ENCODE measurements at places on chromosomes 11 and 22.

DNA sequence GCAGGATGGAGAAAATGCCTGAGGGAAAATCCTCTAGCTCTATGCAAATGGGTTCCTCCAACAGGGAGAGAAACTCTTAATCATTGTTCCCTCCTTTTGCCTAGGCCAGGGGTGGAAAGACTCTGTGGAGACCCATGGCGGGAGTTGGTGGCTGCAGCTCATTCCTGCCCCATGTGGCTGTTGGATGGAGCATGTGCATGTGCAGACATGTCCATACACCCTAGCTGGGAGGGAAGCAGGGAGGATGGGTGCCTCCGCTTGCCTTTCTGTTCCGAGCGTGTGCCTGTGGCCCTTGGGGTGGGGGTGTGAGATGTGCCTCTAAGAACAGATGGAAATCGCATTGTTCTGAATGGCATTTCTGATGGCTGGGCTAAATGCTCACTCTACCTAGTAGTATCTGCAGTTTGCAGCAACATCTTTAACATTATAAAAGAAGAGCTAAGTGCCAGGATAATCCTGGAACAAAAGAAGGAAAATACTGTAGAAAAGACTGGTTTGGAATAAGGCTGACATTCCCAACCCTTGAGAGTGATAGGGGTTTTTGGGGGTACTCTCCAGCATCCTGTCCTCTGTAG lies 31.7 kb downstream of the METTL15 start:
- no peaks in the 10 kb centered on the region for H3K36me3 ChIP-seq
- DNase-seq: no peak
- H3K4me3 ChIP-seq: no peak overlapping the region
- no peaks in the 10 kb centered on the region for H3K27me3 ChIP-seq
- no peak overlapping the region for H3K27ac ChIP-seq

DNA sequence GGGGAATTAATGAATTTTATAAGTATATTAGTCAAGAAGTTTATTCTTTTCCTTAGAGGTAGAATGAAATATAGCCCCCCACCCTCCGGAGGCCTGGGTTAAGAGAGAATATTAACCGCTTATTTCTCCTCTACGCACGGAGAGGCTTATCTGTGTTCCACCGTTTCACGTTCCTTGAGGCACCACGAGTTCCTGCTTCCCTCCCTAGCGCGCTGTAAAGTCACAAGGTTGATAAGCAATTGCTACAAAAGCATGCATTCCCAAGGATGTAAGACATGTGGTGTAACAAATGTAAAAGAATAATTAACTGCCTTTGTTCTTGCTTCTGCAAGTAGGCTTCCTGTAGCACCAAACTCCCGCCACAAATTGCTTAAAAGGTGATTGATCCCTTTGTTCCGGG lies 1.5 kb upstream of the ANKRD42 start:
- H3K27me3 ChIP-seq: no peaks in the 10 kb centered on the region
- H3K27ac ChIP-seq: no peak overlapping the region
- H3K36me3 ChIP-seq: peaks cover 18% of the 10 kb centered on the region
- H3K4me1 ChIP-seq: peaks cover 27% of the 10 kb centered on the region
- no peak overlapping the region for H3K4me3 ChIP-seq

DNA sequence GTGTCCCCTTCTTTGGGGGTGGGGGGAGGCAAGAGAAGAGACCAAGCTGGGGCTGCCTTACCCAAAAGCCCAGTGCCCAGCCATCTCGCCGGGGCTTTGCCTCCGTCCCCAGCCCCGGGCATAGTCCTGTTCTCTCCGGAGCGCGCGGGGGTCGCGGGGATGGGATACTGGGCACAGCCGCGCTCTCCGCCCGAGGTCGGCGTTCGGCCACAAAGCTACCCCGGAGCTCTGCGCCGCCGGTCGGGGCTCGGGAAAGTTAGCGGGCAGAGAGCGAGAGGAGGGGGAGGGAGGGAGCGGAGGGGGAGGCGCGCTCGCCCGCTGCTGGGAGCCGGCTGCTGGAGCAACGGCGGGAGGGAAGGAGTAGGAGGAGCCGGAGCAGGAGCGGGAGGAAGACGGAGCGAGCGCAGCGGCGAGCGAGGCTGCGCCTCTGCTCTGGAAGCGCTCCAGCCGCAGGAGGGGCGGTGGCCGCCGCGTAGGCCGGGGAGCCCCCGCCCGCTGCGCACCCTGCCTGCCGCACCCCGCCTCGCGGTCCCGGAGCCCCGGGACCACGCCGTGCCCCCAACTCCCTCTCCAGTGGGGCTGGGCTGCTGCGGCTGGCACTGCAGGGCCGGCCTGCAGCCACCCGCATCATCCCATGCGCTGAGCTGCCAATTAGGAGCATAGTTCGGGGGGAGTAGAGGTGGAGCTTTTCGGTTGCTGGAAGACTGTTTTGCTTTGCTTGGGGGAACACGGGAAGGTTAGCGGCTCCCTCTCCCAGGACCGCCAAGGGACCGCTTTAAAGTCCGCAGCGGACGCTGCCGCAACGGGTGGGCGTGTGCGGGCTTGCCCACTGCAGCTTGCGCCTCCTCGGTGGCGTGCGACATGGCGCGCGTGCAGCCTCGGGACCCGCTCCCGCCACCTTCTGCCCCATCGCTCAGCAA lies at the start of gene SCN4B:
TSS of gene SCN4B (minus strand) at position 272 of the 920 bp plus-strand sequence. CDS start at position 122, 150 bp downstream.
- peaks cover 11% of the 10 kb centered on the region for H3K4me1 ChIP-seq
- H3K36me3 ChIP-seq: no peaks in the 10 kb centered on the region
- no peak within 1 kb of the TSS for H3K27ac ChIP-seq
- no peak for DNase-seq
- H3K27me3 ChIP-seq: peaks cover 56% of the 10 kb centered on the region
- peak within 1 kb of the TSS; percentile 2 for H3K4me3 ChIP-seq

GRCh38 chr11:58330861-58331260 lies 28.0 kb downstream of the OR5B17 start:
- H3K4me1 ChIP-seq: no peaks in the 10 kb centered on the region
- no peak overlapping the region for H3K4me3 ChIP-seq
- DNase-seq: no peak
- no peaks in the 10 kb centered on the region for H3K36me3 ChIP-seq
- H3K27ac ChIP-seq: no peak overlapping the region
- no peaks in the 10 kb centered on the region for H3K27me3 ChIP-seq

DNA sequence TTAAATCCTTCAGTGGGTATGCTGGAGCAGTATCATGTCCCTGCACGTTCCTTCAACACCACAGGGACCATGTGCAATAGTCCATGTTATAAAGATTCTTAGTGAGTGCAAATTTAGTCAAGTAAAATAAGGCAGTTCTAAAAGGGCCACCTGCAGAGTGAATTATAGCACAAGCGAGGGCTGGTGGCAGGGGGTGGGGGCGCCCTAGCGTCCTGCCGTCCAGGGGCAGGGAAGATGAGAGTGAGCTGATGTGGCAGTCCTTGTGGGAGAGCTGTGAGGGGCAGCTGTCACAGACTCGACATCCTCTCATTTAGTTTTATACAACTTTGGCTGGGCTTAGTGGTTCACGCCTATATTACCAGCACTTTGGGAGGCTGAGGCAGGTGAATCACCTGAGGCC lies 29.1 kb downstream of the FAM118A start:
- H3K27ac ChIP-seq: no peak overlapping the region
- no peaks in the 10 kb centered on the region for H3K4me1 ChIP-seq
- no peak for DNase-seq

DNA sequence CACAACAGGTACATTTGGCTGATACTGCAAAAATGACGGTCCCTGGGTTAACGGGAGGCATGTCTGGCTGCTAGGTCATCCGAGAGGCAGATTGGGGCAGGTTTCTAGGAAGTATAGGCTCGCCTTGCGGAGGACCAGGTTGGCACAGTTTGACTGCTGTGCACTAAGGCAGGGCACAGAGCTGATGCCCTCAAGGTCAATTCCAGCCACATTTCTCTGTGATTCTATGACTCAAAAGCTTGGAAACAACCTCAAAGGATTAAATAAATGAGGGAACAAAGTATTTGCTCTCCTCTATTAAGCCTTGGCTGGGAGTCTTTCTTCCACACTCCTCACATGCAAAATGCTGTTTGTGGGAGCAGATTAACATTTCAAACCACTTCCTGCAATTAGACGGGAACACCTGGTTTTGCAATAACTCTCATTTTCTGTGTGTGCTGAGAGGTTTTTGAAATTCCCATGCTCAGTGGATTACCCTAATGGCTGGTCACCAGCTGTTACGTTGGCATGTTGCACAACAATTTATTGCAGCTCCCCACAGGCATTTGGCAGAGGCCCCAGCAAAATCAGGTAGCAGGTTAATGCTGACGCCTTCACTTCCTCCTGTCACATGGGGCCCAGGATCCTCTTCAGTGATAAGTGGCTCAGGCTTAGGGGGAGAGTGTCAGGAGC lies 61.0 kb upstream of the PLET1 start:
- no peak overlapping the region for H3K27ac ChIP-seq
- peak; percentile 18 for DNase-seq
- H3K4me3 ChIP-seq: no peak overlapping the region
- no peaks in the 10 kb centered on the region for H3K36me3 ChIP-seq
- H3K4me1 ChIP-seq: peaks cover 15% of the 10 kb centered on the region

DNA sequence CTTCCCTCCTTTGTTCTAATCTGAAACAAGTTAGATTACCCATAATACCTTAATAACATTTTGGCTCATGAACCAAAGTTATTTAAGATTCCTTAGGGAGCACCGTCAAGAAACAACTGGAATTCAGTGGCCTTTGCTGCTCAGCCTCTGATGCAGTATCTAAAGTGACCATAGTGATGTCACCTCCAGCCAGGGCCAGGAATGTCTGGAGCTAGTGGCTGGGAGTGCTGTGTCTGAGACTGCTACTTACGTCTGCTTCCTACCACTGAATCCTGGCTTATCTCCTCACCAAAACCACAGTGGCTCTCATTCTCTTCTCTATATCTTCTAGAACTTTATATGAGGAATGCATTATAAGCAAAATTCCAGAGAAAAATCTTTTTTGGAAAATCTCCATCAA lies 658.0 kb downstream of the DLG2 start:
- no peaks in the 10 kb centered on the region for H3K4me1 ChIP-seq
- no peak overlapping the region for H3K27ac ChIP-seq
- no peak overlapping the region for H3K4me3 ChIP-seq
- H3K36me3 ChIP-seq: no peaks in the 10 kb centered on the region

GRCh38 chr22:20903093-20903492 lies 14.1 kb upstream of the CRKL start:
- no peak overlapping the region for H3K27ac ChIP-seq
- no peak for DNase-seq
- no peaks in the 10 kb centered on the region for H3K27me3 ChIP-seq
- H3K4me1 ChIP-seq: peaks cover 20% of the 10 kb centered on the region

- H3K4me3 ChIP-seq: no peak overlapping the region
Observed at GRCh38 chr22:39182478-39183030, 30.1 kb upstream of the CBX7 start.

DNA sequence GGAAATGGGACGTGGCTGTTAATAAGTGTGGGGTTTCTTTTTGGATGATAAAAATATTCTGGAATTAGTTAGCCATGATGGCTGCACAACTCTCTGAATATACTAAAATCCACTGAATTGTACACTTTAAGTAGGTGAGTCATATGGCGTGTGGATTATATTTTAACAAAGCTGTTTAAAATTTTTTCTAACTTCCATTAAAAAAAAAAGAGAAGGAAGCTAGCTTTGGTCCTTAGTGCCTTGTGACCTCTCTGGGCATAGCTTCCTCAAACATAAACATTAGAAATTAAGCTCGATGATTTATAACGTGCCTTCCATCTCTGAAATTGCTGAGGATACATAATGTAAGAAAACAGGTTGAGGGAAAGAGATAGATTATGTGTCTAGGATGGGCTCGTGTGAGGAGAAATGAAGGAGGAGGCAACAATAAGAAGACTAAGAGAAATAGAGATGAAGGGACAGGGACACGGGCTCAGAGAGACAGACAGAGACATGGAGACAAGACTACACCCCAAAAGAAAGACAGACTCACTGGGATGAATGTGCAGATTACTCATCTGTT lies 20.0 kb downstream of the IRAG1 start:
- H3K27ac ChIP-seq: peak overlapping the region; percentile 43
- peaks cover 34% of the 10 kb centered on the region for H3K4me1 ChIP-seq
- no peaks in the 10 kb centered on the region for H3K27me3 ChIP-seq
- H3K4me3 ChIP-seq: no peak overlapping the region
- peak; percentile 64 for DNase-seq

- no peaks in the 10 kb centered on the region for H3K36me3 ChIP-seq
- no peak overlapping the region for H3K27ac ChIP-seq
- no peaks in the 10 kb centered on the region for H3K27me3 ChIP-seq
- no peaks in the 10 kb centered on the region for H3K4me1 ChIP-seq
Observed at GRCh38 chr11:69352715-69353319, 58.9 kb downstream of the MYEOV start.

- peaks cover 5% of the 10 kb centered on the region for H3K27me3 ChIP-seq
- H3K4me1 ChIP-seq: no peaks in the 10 kb centered on the region
- H3K4me3 ChIP-seq: no peak overlapping the region
- no peaks in the 10 kb centered on the region for H3K36me3 ChIP-seq
- H3K27ac ChIP-seq: no peak overlapping the region
- DNase-seq: no peak
Observed at GRCh38 chr22:19019029-19019678, 83.1 kb upstream of the PRODH start.

DNA sequence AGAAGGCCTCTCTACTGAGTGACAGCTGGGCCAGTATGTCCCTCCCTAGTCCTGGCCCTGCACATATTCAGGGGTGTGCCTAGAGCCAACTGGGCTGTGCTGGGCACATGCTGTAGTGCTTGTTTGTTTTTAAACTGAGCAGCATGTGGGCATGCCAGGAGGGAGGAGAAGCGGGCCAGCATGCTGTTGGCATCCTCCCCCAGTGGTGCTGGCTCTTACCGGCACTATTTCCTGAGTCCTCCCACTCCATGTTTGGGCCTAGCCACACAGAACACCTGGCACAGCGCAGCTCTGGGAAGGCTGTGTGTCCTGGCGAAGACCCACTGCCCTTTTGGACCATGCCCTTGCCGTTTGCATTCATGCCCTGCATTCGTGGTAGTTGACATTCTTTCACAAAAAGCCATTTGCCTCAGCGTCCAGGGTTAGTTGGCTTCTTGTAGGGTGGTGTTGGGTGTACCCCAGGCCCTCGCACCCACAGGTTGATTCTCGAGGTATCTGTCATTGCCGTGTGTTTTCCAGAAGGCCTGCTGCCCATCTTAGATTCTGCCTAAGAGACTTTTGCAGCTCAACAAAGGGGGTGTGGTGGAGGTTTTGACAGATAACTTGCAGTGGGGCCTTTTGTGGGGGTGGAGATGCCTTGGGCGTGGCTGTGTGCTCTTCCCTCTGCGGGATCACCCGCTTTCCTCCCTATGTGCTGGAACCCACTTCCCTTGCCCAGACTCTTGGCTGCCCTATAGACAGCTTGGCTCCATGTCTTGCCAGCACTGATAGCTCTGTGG lies 13.6 kb downstream of the DGCR8 start:
- peaks cover 91% of the 10 kb centered on the region for H3K36me3 ChIP-seq
- H3K4me3 ChIP-seq: no peak overlapping the region
- H3K27me3 ChIP-seq: no peaks in the 10 kb centered on the region
- H3K4me1 ChIP-seq: no peaks in the 10 kb centered on the region
- no peak for DNase-seq

GRCh38 chr22:49636649-49637048 lies 191.0 kb downstream of the BRD1 start:
- H3K27ac ChIP-seq: no peak overlapping the region
- H3K4me3 ChIP-seq: no peak overlapping the region
- DNase-seq: no peak

Data from CD14-positive monocyte (primary cell).